ENCODE measurements at places on chromosomes 13 and 19.

GRCh38 chr19:20247016-20247683 is 80.1 kb downstream of the ZNF486 start:
- DNase-seq = no peak

GRCh38 chr19:50005428-50005827 is 19.7 kb downstream of the VRK3 start:
- no peak for DNase-seq

DNA sequence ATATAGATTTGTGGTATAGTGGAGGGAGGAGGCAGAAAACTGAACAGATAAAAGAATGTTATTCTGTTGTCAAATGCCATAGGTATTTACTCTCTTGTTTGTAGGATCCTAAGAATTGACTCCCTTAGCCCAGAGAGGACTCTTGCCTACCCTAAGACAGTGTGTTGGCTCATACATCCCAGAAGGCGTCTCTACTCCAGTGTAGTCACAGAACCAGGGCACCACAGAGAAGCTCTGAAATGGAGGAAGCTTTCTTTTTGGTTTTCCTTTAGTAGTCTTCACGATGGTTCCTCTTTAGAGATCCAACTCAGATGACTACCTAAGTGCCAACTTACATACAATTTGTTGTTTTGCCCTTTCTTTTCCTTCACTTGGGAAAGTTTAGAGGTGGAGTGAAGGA is 14.0 kb downstream of the GPR183 start:
- DNase-seq = no peak

DNA sequence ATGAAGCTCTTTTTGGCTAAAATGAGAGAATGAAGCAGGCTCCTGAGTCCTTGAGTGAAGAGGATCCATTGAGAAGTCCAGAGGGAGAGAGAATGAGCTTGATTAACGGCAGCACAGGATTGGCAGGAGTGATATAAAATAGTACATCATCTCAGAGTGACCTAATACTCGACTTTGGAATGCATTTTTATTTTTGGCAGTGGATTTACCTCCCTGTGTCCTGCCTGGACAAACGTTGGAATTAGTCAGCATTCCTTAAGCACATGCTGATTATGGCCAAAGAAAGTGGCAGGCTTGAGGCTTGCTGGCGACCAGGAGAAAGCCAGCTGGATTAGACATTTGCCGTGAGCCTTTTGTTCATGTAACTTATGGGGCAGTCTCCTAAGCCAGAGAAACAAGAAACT is 22.9 kb downstream of the LRCH1 start:
- DNase-seq = no peak

GRCh38 chr13:113349491-113349890 is 14.4 kb downstream of the GRTP1 start:
- DNase-seq = no peak

DNA sequence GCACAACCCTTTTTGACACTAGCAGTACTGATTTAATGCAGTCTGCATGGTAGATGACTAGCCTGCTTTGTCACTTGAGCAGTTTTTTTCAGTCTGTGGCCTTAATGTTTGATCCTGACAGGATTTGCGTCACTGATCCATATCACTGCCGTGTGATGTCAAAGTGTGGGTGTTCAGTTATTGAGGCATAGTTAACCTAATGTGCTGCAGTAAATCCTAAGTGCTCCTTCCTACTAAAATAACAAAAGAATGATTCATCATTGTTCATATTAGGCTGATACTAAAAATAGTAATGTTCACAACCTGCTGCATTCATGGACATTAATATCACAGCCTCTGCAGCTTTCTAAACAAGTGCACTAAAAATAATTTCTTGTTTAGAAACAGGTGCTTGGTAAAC is 121.9 kb upstream of the MLNR start:
- DNase-seq = no peak

GRCh38 chr19:37920591-37921450 is 13.8 kb downstream of the SIPA1L3 start:
- no peak for DNase-seq

DNA sequence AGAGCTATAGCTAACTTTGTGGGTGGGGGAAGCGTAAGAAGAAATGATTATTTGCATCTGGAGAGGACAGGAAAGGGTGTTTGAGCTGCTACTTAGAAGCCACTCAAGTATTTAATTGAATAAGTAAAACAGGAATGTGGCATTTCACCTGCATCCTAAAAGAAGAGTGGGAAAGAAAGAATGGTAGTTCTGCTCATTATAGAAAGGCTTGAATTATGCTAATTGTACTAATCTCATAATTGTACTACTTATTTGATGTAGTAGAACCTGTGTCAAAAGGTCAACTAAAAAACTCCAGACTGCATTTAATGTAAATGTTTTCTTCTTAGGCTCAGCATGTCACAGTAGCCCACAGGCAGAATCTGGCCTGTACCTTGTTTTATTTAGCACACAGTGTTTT is 113.6 kb downstream of the RNF17 start:
- no peak for DNase-seq

DNA sequence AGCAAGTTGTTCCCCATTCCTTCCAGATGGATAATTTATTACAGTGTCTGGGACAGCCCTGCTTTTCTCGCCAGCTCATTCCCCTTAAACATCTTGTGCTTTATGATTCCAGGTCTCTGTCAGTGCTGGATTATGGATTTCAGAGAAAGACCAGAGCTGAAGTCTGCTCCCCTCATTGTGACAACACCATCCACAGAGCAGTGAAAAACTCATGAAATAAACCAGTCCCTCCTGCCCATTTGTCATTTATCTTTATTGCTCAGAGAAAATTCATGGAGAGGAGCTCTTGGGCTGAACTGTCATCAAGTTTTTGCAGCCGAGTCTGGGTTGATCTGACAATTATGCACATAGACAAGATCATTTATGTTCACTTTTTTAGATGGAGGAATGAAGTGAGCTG is 92.7 kb upstream of the GPR12 start:
- no peak for DNase-seq

Measured in T-helper 22 cell (primary cell).